ENCODE measurements at places on chromosomes 6 and 20.

GRCh38 chr6:134111062-134111677 lies 58.7 kb upstream of the SLC2A12 start:
- peak; percentile 30 for DNase-seq

- no peak for DNase-seq
Observed at GRCh38 chr6:98840996-98841513, 6.7 kb downstream of the POU3F2 start.

- DNase-seq = no peak
Observed at GRCh38 chr6:143146186-143146851, 85.6 kb downstream of the AIG1 start.

GRCh38 chr6:13988049-13988738 lies 63.4 kb downstream of the RNF182 start:
- no peak for DNase-seq

- DNase-seq = no peak
Observed at GRCh38 chr20:49385465-49385864, 97.0 kb downstream of the KCNB1 start.

- no peak for DNase-seq
Observed at GRCh38 chr6:20332441-20333006, 69.2 kb upstream of the E2F3 start.

- DNase-seq = no peak
Observed at GRCh38 chr6:42251911-42252637, 34.4 kb upstream of the MRPS10 start.

Measured in GM12891 (cell line).